ENCODE measurements at places on chromosomes 1 and 21.

DNA sequence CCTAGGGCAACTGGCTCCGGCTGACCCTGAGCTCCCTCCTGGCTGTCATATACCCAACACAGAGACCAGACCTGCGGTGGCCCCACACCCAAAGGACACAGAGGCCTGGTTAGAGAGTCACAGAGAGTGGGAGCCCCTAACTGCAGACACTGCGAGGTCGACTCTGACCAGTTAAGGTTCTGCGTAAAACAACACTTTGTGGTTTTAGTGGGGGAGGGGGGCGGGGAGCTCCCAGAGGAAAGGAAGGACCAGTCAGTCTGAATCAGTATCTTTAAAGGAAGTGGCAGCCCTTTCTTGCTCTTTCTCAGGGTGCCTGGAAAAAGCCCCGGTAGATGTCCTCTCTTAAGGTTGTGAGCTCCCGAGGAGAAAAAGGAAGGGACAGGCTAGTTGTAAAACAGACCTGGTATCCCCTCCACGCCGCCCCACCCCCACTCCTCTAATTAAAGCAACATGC lies 2.4 kb downstream of the SSBP3 start:
- no peak for DNase-seq

DNA sequence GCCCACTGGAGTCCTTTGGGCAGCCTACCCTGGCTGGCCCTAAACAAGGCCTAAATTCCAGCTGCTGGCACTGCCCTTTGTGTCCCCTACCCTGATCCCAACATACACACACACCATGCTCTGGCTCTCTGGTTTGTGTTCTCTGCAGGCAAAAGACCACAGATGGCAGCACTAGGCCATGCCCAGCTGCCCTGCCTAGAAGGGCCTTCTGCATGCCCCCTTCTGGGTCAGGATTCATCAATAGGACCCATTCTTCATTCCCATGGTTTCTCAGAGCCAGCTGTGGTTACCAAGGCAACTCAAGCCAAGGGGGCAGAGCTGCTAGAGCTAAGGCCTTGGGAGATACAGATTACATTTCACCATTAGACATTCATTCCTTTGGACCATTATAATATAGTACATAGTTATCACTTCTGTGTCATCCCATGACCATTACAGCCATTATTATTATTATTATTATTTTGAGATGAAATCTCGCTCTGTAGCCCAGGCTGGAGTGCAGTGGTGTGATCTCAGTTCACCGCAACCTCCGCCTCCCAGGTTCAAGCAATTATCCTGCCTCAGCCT lies 17.5 kb downstream of the ASAP3 start:
- no peak for DNase-seq

GRCh38 chr1:206446688-206447421 lies 23.4 kb upstream of the IKBKE start:
- DNase-seq = no peak

- no peak for DNase-seq
Observed at GRCh38 chr21:35628316-35628715, 432.0 kb downstream of the SETD4 start.

GRCh38 chr1:112359961-112360767 lies 35.9 kb upstream of the CTTNBP2NL start:
- no peak for DNase-seq

DNA sequence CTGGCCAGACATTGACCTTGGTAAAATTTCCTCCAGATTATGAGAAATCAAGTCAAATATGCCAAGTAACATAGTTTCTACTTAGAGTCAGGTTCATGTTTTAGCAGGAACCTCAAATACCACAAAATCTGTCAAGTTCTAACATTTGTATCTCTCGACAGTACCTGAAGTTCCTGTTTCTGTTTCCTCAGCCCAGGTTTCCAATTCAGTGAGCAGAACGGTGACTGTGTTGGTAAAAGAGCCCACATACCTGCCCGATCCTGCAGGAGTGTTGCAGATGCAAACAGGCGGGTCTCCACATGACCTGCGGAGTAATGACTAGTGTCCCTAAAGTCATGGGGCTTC lies 57.9 kb upstream of the LGALS8 start:
- DNase-seq = no peak

DNA sequence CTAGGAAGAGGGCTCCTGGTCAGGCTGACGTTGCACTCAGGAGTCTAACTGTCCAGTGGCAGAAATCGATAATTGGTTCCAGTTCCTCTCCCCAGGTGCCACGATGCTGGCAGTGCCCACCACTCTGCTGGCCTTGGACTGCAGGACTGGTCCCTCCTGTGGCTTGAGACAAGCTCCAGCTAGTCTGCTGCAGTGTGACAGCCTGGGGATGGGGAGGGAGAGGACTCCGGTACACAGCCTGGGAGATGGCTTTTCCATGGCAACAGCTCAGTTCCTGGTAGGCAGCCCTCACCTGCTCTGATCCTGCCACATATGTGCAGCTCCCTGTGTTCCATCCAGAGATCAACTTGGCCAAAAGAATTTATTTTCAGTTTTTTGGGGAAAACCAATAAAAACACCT lies 239.3 kb downstream of the KCNJ6 start:
- DNase-seq = no peak

DNA sequence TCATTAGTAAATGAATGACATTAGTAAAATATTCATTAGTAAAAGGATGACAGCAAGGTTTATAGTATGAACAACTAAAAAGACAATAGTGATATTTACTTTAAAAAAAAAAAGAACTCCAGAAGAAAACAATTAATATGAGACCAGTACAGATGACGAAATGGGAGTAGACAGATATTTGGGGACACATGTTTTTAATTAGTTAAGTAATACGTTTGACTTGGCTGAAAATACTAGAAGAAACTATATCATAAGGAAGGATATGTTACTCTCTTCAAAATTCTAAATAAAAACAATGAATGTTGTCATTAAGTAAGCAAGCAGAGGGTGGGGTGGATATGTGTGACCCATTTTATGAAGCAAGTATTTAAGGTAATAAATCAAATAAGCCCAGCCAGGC lies 61.9 kb downstream of the GPATCH2 start:
- DNase-seq = no peak

GRCh38 chr1:38815903-38816627 lies 43.5 kb downstream of the RRAGC start:
- DNase-seq = no peak

GRCh38 chr1:176416777-176417176 lies 46.2 kb upstream of the PAPPA2 start:
- DNase-seq = no peak

DNA sequence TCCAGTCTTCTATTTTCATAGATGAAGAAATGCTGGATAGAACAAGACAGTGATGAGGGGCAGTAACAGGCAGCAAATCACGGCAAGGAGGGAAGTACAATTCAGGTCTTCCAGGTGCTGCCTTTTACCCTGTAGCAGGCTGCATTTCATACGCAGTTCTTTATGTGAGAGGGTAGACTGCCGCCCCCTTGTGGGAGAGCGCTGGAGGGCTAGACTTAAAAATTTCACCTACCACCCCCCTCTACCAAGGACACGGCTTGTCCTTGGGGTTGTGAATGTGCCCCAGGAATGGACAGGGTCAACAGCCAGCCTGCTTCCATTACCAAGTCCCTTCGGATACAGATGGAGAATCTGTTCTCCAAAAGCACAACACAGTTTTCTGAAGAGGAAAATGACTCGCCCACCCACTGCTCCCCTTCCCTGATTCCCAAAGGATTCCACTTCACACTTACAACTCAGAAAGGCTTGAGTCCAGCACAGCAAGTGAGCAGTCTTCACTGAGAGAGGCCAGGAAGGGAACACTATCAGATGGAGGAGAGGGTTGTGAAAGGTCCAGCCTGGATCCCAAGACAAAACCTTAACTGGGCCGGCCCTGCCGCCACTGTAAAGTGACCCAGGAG lies 7.4 kb downstream of the WDR77 start:
- peak; percentile 67 for DNase-seq

GRCh38 chr1:39497585-39497984 lies 6.1 kb downstream of the BMP8A start:
- DNase-seq = no peak

- peak; percentile 47 for DNase-seq
Observed at GRCh38 chr1:193462629-193463320, 276.4 kb upstream of the B3GALT2 start.

- DNase-seq = no peak
Observed at GRCh38 chr21:26157801-26158200, 12.8 kb downstream of the APP start.

DNA sequence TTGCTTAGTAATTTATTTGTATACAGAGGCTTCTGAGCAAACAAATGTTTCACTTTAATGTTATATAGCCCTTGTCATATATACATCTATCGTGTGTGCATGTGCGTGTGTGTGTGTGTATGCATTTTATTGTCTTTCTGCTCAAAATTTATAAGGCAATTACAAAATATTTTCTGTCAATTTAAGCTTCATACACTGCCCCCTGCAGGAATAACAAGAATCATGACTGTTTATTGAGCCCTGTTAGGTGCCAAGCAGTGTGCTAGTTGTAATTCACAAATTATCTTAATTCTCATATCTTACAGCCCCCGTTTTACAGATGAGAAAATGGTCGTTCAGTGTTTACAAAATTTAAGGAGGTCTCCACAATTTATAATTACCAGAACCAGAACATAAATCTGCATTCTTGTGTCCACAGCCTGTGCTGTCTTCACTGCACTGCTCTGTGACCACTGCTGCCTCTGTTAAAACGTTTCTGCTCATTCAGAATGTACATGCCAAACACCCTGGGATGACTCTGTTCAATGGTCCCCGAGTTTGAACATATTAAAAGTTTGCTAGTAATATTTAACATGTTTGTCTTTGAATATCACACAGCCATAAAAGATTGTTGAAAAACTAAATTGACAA lies 181.3 kb downstream of the ATP6V1G3 start:
- DNase-seq = no peak

DNA sequence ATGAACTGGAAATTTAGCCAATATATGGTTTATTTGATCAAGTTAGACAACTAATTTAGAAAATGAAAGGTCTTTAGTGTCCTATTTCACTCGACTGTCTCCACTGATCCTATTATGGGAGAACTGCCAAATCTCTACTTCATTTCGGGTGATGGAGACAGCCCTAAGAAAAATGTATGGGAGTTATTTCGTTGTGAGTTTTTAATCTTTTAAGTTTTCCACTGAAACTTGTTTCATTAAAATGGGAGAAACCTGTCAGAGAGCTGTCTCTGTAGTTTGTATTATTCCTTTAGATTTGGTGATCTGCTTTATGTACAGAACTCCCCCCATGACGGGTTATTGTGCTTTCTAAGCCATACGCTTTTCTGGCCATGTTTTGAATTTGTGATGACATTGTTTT lies 899.7 kb downstream of the ADGRL2 start:
- no peak for DNase-seq

- no peak for DNase-seq
Observed at GRCh38 chr1:170071378-170071777, 3.1 kb downstream of the KIFAP3 start.

DNA sequence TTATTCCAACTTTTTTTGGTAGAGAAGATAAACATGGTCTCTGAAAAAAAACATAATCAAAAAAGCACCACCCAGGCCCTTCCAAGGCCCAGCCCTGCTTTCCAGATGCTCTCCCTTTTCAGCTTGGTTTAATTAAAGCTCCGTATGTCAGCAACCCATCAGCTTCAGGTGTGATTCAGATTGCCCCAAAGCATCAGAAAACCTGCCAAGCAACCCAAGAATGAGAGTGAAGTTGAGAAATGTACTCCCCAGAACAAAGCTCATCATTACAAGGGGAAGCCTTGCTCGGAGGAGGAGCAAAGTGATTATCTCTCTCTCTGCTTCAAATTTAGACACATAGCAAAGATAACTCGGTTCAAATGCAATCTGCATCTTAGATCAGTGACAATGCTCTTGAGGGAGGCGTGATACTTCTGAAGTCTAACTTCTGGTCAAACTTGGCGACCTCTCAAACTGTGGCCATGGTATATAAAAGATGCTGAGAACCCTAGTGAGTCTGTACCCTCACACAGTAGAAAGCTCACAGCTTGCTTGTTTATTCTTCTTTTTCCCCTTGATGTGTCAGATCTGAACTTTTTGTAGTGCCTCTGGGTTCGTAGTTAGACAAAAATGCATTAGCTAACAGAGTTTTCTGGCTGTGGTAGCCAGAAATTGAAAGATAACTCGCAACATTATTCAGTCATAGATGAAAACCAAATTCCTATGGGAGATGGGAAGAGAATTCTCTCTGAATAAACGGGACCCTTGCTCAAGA lies 63.3 kb upstream of the ZC3H11B start:
- DNase-seq = no peak

- no peak for DNase-seq
Observed at GRCh38 chr1:14724246-14724645, 125.8 kb downstream of the KAZN start.

GRCh38 chr1:198788561-198789064 lies 149.8 kb downstream of the PTPRC start:
- peak; percentile 53 for DNase-seq

DNA sequence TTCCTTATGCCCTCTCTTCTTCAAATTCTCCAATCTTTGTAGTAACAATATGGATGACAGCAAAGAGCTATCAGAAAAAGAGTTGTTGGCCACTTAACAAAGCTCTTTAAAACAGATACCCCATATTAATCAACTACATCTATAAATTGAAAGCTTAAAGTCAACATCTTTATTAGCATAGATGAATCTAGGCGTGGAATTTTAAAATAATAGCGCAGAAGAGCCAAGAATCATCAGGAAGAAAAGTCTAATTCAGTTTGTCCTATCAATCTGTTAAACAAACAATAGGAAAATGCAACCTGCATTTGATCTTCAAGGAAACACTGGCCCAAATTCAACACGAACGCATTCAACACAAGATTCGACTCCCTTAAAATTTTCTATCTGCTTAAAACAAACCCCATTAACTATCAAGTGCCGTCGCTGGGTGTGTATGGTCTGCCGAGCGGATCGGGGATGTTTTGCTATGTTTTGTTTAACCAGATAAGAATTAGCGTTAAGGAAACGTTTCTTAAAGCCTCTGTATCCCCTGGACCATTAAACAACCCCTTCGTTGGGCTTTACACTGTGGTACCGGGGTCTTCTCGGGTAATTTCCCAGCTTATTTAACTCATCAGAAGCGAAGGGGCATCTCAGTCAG lies 1.0 kb downstream of the LYST start:
- no peak for DNase-seq

GRCh38 chr1:18532390-18533170 lies 51.9 kb downstream of the KLHDC7A start:
- DNase-seq = no peak

GRCh38 chr1:85179522-85179921 lies 21.3 kb downstream of the SYDE2 start:
- no peak for DNase-seq

GRCh38 chr1:91166106-91166712 lies 144.4 kb upstream of the ZNF644 start:
- peak; percentile 9 for DNase-seq

- no peak for DNase-seq
Observed at GRCh38 chr1:208917281-208917680, 666.2 kb upstream of the CAMK1G start.

DNA sequence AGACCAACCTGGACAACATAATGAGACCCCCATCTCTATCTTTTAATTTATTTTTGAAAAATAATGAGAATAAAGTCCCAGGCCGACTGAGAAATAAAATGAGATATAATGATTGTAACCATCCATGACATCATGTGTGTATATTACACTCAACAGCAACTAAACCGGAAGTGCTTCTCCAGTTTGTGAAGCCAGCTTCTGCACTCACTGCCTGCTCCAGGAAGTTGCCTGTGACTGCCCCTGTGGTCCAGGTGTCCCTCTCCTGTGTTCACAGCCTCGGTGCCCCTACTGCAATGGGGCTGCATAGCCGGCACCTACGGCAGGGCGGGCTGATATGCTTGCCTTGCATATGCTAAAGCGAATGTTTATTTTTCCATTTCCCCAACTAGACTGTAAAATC lies 68.3 kb downstream of the SSBP3 start:
- peak; percentile 7 for DNase-seq

All from CD4-positive, alpha-beta T cell treated with Interferon alpha-2 for 1 hour (primary cell).